ENCODE measurements at places on chromosomes 12 and 14.

DNA sequence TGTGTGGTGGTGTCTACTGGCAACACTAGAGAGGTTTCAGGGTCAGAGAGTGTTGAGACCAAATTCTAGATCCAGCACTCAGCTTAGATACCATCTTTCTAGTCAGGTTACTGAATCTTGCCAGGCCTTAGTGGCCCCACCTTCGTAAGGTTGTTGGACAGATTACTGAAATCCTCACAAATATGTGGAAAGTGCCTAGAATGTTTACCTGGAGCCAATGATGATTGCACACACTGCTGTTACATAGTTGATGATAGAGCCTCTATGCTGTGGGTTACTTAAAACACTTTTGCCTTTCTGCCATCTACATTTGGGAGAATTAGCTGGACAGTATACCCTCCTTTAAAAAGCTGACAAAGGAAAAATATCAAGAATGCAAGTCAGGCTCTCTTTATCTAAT is 33.2 kb downstream of the SRGAP1 start:
- DNase-seq: no peak

DNA sequence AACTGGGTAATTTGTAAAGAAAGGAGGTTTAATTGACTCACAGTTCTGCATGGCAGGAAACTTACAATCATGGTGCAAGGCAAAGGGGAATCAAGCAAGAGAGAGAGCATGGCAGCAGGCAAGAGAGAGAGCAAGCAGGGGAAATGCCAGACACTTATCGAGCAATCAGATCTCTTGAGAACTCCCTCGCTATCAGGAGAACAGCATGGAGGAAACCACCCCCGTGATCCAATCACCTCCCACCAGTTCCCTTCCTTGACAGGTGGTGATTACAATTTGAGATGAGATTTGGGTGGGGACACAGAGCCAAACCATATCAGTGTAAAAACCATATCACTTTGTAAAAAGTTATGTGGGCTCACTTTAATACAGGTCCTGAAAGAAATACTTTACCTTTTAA is 56.4 kb upstream of the NEDD1 start:
- no peak for DNase-seq

DNA sequence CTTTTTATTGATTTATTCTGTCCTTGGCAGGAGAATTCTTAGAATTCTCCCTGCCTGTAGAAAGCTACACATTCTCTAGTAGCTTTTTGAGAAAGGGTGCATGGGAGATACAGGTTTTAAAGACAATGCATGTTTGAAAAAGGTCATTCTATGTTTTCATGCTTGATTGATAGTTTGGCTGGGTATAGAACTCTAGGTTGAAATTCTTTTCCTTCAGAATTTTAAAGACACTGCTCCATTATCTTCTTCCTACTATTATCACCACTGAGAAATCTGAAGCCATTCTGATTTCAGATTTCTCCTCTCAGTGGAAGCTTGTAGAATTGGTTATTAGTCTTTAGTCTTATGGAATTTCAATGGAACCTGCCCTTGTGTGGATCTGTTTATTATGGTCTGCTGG is 14.0 kb downstream of the ATF7IP start:
- no peak for DNase-seq

DNA sequence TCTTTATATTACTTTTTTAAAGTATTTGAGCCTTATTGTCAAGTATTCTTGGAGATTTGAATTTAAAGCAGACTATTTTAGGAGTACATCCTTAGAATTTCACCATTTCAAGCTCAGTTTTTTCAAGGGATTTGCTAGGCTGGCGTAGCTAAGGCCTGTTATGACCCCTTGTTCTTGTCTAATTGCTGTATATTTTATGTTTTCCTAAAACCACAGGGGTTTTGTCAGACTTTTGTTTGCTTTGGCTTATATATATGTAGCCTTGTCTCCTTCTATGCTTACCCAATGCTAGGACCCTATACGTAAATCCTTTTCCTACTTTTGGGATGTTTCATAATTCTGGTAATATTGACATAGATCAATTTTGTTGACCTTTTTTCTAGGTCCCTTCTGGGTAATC is 147.0 kb upstream of the SYT10 start:
- no peak for DNase-seq

DNA sequence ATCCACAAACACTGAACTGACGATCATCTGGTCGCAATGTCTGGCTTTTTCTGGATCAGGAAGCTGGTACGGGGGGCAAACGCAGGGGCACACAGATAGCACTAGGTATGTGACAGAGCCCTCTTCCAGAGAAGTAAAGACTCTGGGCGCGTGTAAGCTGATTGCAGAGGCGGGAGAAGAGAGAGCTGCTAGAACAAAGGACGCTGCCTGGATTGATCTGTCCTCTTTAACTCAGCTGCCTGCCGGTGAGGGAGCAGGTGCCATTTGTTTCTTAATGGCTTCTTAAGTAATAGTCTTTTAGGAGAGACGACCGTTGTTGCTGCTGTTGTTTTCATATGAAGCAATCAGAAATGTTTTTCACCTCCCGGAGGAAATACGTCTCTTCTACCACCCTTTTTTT is 77.3 kb downstream of the GLT1D1 start:
- no peak for DNase-seq

DNA sequence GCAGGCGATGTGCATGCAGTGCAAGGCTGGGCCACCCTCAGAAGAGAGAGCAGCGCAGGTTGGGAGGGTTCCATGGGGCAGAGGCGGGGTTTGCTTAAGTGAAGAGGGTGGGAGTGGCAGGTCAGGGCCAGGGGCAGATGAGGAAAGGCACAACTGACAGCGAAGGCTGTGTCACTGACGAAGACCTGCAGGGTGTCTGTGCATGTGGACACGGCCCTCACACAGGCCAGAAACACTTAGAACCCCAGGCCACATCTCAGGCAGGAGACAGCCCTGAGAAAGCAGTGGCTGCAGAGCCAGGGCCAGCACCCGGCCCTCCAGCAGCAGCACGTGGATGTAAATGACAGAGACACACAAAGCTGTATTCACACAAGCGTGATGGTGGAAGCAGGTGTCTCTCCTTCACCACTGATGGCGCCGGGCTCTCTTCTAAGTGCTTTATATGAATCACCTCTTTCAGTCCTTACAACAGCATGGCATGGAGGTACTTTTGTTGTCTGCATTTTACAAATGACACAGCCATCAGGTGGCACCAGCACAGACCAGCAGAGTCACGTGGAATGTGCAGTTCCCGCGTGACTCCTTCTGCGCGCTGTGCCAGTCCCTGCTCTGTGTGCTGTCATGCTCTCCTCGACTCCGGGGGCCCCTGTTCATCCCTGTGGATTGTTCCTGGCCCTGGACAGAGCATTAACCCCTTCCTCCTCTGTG is 54.6 kb downstream of the TSPAN11 start:
- DNase-seq: no peak

DNA sequence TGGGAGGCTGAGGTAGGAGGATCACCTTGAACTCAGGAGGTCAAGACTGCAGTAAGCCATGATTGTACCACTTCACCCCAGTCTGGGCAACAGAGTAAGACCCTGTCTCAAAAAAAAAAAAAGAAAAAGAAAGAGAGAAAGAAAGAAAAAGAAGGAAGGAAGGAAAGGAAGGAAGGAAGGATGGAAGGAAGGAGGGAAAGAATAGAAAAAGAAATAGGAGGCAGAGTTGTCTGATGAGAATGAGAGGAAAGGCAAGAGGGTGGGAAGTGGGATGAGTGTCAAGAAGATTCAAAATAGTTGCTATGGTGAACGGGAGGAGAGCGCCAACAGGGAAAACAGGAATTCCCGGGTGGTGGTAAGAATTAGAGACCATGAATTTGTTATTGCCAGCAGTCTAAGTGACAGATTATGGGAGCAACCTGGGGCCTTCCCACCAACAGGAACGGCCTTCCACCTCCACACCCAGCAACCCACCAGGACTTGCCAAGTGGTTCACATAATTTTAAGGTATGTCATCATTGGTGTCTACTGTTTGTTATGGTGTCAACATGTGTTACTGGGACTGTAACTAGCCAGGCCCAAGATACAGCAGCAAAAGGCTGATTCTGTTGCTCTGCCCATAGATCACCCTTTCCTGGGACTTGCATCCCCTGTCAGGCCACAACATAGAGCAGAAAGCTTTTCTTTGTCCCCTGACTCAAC is 36.1 kb upstream of the C12orf76 start:
- DNase-seq: no peak
